Heart left ventricle (tissue), 16 donors: ENCODE measurements at places on chromosomes 5 and 9. TPM values are rescaled to one million over a fixed set of nuclear protein-coding genes. Genes with fewer than 3 reads are reported as not detected.

DNA sequence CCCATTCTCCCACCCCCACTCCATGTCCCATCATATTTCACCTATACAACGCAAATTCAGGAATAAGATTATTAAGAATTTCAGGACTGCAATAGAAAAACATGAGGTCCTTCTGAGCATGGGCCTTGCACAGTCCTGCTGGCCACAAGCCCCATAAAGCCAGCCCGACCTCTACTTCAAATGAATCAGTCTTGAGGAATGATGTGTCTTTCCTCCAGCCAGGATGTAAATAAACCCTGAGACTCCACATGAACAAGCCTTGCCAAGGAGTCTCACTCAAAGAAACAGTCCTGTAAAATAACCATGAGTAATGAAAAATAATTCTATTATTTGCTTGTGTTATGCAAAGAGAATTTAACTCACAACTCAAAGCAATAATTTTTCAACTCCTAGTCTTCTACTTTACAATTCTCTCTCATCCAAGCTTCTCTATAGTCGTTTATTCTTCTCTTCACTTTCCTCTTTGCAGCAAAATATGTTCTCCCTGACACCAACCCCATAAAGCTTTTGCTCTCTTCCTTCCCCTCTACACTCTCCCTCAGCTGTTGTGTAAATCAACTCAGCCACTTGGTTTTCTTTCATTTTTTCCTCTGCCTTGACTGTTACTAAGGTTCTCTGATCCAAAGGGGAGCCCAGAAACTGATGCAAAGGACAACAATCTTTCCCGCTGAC is 140.1 kb upstream of the MOCS2 start:
- no peak for DNase-seq

DNA sequence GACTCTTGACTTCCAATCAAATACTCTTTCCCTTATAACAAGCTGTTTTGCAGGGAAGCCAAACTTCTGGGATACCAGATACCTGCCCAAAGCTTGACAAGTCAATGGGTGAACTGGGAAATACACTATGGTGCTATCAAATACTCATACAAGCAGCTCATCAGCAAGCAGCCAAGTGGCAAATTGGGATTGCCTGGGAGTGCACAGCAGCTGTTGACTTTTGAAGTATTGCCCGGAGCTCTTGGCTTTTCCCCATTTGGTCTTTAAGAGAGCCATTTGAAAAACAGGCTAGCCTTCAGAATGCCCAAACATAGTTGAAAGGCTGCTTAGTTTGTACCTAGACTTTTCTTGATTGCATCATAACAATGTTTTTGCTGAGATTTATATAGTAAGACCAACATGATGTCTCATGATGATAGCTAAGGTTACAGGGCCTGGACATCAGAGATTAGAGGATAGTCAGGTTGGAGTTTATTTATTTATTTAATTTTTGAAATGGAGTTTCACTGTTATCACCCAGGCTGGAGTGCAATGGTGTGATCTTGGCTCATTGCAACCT is 210.1 kb upstream of the ZNF608 start:
- DNase-seq = no peak

- no peak for DNase-seq
These were observed 1.4 kb upstream of the SUSD1 start for GRCh38 chr9:112176524-112176923.

The C1QTNF3 gene
- polyA plus RNA-seq = 1.5 TPM

DNA sequence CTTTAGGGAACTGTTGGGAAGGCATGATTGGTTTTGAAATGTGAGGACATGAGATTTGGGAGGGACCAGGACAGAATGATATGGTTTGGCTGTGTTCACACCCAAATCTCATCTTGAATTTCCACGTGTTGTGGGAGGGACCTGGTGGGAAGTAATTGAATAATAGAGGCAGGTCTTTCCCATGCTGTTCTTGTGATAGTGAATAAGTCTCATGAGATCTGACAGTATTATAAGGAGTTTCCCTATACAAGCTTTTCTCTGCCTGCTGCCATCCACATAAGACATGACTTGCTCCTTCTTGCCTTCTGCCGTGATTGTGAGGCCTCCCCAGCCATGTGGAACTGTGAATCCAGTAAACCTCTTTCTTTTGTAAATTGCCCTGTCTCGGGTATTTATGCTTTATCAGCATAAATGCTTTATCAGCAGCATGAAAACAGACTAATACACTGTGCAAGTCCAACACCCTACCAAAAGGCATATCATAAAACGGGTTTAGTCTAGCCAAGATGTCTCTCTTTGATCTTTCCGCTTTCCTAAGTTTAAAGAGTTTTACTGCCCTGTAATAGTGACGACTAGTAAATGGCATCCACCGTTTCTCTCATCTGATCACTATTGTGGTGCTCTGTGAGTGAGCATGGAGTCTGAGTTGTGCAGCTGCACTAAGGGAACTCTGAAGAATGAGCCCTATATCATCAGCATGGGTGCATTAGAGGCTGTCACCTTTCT is 12.9 kb upstream of the ZNF782 start:
- DNase-seq = no peak

- no peak for DNase-seq
These were observed 145.1 kb upstream of the ADAMTS16 start for GRCh38 chr5:4995014-4995413.

DNA sequence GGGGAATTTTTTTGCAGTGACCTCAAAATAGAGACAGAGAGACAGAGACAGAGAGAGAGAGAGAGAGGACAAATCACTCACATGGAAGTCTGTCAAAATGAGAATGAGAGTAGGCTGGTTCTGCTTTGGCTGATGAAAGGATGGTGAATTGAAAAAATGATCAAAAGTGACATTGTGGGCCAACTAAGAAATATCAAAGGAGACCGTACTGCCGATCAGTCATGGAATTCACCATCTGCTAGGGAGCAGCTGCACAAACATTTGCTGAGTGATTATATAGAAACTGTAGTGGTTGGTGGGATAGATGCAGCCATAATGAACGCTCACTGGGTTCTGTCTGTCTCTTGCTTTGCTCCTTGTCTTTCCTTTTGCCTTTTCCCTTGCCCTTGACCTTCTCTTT is 476.6 kb upstream of the SGCD start:
- no peak for DNase-seq

The GABRA6 gene
- polyA plus RNA-seq = not detected
